ENCODE measurements at places on chromosomes 4 and X.

GRCh38 chrX:8815460-8816065 is 14.4 kb upstream of the FAM9A start:
- peak; percentile 51 for DNase-seq

DNA sequence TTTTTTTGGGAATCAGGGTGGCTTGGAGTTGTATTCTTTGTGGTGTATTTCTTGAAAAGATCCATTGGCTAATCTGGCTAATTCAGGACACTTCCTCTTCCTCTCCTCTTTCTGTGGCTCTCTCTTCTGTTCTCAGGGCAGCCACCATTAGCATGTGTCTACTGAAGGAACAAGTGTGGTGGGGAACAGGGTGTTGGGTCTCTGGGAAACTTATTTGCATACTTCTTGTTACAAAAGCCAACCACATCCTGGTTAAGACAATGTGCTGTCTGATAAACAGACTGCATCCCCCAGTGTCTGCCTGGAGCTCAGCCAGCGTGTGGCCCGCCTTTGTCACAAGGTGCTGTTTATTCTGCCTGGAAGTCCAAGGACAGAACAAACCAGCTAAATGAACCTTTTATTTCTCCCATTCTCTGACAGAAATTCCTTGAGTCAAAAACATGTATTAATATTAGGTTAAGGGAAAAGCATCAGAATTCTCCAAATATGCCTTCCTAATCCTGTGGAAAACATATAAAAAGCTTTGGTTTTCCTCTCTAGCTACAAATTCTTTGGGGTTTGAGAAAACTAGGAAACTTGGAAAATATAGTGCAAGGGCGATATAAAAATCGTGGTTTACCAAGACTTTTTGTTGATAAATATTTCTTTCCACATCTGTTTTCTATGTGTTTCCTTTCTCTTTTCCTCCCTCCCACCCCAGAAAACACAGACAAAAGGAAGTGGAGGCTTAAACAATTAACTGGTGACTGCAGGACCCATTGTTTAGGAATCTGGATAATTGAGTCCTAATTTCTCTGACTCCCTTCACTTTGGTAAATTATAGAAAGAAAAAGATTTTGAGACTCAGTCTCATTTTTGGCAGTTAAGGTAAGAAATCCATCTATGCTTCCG is 203.6 kb downstream of the SPRY1 start:
- peak; percentile 99 for DNase-seq

- no peak for DNase-seq
These were observed 200.7 kb upstream of the KLF8 start for GRCh38 chrX:56031409-56031808.

DNA sequence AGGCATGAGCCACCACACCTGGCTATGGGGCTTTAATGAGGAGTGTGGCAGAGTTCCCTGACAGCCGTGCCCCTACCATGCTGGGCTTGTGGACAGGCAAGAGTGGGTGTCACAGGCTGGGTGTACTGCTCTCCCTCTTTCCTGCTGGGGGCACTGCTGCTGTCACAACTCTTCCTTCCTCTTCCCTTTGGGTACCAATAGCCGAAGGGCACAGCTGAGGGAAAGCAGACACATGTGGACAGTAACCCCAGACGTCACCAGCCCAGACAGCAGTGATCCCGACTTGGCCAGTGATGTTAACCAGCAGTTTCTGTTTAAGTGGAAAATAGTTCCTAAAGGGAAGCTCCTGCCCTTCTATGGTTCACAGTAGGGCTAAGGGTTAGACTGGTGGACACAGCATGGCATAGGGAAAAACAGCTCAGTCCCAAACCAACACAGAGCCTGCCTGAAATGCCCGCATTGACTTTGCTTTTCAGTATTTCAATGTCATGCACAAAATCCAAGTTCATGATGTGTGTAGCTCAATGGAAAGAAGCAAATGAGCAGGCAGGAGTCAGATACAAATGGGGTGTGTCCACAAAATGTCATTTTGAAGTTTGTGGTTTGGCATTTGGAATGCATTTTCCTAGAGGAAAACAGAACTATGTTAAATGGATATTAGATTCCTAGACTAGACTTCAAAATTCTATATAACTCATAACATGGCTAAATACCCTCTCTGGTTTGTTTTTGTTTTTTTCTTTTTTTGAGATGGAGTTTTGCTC is 24.9 kb upstream of the DDX3X start:
- no peak for DNase-seq

DNA sequence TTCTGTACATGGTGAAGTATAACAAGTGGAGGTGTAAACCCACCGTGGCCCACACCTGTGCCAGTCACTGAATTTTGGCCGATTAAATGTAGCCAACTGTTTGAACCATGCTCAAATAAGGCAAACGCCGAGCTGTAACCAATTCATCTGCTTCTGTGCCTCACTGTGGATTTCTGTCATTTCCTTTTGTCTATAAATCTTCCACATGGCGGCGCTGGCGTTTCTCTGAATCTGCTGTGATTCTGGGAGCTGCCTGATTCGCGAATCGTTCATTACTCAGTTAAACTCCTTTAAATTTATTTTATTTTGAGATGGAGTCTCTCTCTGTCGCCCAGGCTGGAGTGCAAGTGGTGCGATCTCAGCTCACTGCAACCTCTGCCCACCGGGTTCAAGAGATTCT is 19.2 kb downstream of the SUPT20HL2 start:
- peak; percentile 61 for DNase-seq

DNA sequence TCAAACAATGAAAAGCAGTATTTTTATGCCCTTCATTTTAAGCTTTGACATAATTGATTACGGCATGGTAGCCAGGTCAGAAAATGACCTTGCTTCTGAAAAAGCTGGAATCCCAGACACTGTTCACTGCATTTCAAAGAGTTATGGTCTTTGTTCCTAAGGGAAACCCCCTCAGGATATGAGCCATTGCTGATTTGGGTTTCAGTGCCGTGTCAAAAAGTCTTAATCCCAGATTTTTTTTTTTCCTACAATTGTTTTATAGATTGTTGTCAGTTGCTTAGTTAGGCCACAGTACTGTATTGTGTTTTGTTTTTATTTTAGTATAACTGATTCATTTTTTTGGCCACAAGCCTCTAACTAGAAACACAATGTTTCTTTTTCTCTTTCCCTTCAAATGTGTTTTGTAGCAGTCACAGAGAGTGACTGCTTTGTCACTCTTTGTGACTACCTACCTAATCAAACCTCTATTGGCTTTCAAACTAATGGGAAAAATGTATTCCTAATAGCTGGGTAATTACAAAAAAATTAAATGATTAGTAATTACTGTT is 10.3 kb downstream of the WDR44 start:
- DNase-seq = no peak

GRCh38 chrX:130805903-130806302 is 97.1 kb downstream of the ENOX2 start:
- no peak for DNase-seq

- DNase-seq = peak; percentile 74
These were observed 51.7 kb upstream of the CHRDL1 start for GRCh38 chrX:110847334-110847733.

- DNase-seq = no peak
These were observed 199.2 kb upstream of the FAM9B start for GRCh38 chrX:9233141-9233540.

- no peak for DNase-seq
These were observed 79.2 kb upstream of the TSPAN7 start for GRCh38 chrX:38482183-38482582.

GRCh38 chr4:39067451-39067850 is 5.4 kb downstream of the KLHL5 start:
- DNase-seq = no peak

DNA sequence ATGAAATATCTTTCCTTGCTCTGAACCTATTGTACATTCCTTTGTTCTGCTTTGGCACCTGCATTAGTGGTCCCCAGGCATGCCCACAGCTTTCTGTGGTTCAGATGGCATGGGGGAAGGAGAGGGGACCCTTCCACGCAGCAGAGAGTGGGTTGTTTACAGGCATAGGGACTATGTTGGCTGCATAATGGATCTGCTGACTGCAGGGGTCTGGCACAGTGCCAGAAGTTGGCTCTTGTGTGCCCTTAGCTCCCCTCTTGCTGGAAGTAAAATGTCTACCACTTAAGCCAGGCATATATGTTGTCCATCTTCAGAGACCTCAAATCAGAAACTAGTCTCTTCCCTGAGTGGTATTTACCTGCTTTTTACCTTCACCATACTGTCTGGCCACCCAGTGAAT is 651.9 kb upstream of the PCDH7 start:
- no peak for DNase-seq

- DNase-seq = no peak
These were observed at the start of gene SMIM10L2A for GRCh38 chrX:135421932-135422809. TSS of gene SMIM10L2A (plus strand) at chrX:135421944. CDS start at chrX:135422132, 188 bp downstream.

- DNase-seq = peak; percentile 64
These were observed 100.2 kb downstream of the LNX1 start for GRCh38 chr4:53490965-53491622.

DNA sequence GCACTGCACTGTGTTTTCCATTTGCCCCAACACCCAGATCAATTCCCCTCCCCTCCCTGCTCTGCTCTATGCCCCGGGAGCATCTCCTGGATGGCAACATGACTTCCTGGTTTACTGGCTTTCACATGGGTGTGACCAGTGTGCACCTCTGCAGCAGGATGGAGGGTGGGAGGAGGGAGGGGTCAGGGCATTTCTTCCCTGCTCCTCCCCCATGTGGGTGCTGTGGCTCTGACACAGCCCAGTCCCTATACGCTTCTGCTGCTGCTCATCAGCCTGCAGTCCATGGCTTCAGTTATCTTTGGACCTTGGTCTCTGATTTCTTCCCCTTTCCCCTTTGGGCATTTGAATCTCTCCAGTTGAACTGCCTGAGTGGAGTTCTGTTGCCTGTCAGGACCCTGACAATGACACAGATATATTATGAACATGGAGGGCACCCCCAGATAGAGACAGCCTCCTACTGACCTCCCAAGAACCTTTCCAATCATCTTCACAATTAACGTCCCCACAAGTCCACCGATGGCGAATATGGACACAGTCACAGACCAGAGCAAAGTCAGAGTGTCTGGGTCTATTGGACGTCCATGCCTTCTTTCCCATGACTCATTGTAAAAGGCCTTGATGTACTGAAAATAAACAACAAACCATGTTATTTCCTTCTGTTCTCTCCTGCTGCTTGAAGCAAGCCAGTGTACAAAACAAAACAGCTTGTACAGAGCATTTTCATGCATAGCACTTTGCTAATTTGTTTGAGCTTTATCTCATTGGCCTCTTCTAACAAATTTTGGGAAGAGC is 24.8 kb downstream of the SLC2A9 start:
- no peak for DNase-seq

DNA sequence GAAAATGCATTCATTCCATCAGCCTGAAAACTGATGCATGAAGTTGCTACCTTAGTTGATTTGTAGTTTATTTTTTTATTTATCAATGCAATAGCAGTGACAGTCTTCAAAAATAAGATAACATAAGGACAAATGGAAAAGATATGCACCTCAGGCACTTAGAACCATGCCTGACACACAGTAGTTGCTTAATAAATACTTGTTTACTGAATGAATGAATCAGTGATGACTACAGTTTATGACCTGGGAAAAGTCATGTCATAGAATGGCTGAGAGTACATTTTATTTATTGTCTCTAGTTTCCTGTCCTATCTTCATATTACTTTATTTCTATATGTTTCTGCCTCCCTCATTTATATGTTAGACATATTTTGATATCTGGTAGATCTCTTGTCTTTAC is 171.8 kb downstream of the TLL1 start:
- no peak for DNase-seq
